ENCODE measurements at places on chromosomes 7 and 10.
A peak's percentile ranks its signal among the peaks of the same experiment; 100 is the strongest.

DNA sequence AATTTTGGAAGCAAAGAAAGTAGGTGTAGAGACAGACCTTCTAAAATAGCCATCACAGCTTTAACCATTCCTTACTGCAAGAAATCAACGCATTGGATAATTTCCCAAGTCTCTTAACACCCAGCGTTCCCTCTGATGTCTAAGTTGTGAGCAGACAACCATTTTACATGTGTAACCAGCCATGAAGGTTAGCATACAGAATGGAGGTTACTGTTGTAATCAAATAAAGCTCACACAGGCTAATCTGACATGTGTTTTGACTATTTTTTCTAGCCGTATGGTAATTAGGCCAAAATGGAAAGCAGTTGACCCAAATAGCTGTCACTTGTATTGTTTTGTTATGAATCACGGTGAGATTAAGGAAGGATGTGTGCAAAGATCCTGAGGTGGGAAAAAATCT lies 336.4 kb downstream of the RNLS start:
- DNase-seq: no peak

DNA sequence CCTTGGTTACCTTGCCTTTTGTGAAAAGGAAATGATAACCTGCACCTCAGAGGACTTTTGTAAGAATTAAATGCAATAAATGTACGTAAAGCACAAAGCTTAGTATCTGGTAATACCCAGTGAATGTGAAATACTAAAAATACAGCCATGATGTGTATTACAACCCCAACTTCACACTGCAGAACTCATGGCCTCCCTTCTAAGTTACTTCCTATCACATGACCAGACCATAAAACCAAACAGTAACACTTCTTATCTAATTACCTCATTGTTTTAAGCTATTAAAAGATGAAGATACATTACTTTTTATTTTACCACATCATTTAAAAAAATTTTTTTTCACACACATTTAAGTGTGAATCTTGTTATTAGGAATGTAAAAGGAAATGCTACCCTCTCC lies 29.0 kb downstream of the VPS41 start:
- DNase-seq: no peak

GRCh38 chr7:133070562-133070961 lies 11.3 kb downstream of the CHCHD3 start:
- no peak for DNase-seq

DNA sequence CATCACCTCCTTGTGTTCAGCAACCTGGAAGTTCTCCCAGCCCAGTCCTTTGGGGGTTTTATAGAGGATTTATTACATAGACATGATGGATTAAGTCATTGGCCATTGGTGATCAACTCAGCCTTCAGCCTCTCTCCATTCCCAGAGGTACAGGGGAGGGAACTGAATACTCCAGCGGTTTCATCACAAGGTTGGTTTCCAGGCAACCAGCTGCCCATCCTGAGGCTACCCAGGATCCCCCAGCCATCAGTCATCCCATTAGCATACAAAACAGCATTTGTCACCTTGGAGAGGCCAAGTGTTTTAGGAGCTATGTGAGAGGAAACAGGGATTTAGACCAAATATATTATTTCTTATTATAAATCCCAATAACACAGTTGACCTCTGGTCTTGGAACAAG lies 584.8 kb upstream of the NRP1 start:
- DNase-seq: no peak

- no peak for DNase-seq
Observed at GRCh38 chr10:76416642-76417041, 985.2 kb downstream of the LRMDA start.

- DNase-seq: no peak
Observed at GRCh38 chr10:49698679-49699078, 19.2 kb downstream of the C10orf53 start.

DNA sequence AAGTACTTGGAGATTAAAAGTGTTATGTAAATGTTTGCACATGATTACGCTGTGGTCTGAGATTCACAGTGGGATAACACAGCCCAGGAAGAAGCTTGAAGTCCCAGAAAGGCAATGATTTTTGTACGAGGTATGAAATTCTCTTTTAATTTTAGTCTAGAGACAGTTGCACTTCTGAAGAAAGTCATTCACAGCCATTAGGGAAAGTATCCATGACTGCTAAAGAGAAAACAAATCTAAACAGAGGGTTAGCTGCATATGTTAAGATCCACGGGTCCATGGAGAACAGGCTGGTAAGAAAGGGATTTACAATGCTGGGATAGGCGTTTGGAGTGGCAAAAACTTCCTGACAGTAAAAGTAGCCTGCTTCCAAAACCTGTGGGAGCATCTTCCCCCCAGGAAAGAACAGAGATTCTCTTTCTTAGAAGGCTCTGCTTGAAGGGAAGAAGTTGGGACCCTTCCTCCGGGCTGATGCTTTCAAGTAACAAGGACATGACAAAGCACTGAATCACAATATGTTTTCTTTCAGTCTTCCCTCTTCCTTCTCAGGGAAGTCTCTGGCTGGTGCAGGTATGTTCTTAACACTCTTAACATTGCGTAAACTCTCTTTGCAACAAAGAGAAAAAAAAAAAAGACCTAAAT lies 220.8 kb upstream of the CELF2 start:
- no peak for DNase-seq

DNA sequence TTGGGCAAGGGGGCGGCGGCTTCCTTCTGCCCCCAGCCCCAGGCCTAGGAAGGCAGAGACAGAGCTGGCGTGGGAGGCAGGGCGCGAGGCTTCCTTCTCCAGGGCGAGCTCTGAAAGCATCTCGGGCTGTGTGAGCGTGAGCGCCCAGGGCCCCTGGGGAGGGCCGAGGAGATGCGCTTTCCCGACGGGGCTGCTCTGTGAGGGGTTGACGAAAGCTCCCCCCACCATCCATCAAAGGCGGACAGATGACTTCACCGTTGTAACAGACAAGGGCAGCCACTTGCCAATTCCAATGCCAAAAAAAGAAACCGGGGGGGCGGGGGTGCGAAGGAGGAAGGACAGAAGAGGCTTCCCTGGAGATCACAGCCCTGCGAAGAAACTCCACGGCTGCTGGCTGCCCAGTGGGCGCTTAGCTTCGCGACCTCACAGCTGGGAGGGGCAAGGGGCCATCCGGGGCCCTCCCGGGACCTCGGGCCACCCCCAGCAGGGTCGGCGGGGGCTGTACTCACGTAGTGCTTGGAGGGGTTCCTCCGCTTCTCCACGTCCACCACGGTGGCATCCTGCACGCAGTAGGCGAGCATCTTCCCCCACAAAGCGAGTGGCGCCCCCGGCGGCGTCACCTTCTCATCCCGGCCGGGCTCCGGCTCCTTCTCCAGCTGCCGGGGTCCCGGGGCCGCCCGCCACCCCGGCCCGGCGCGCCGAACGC lies 537 bp downstream of the SH3PXD2A start:
- DNase-seq: no peak

DNA sequence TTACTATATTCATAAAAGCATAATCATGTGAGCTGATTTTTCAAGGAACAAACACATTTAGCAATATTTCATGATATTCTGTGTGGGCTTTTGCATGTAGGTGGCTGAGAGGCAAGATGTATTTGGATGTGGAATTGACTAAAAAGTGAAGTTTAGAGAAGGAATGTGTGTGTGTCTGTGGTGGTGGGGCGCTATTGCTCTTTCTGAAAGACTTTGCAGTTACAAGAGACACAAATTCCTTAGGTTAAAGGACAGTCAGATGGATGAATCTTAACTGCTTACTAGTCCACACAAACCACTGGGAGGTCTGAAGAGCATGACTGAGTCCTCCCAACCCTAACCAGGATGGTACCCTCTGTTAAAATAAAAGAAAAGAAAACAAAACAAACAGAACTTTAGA lies 200.1 kb downstream of the SDHAF3 start:
- no peak for DNase-seq

- DNase-seq: peak; percentile 15
Observed at GRCh38 chr7:44288381-44288685, 37.1 kb downstream of the CAMK2B start.

GRCh38 chr10:75403939-75404814 lies 2.6 kb upstream of the ZNF503 start:
- no peak for DNase-seq

GRCh38 chr10:7038416-7038815 lies 372.4 kb downstream of the SFMBT2 start:
- no peak for DNase-seq

DNA sequence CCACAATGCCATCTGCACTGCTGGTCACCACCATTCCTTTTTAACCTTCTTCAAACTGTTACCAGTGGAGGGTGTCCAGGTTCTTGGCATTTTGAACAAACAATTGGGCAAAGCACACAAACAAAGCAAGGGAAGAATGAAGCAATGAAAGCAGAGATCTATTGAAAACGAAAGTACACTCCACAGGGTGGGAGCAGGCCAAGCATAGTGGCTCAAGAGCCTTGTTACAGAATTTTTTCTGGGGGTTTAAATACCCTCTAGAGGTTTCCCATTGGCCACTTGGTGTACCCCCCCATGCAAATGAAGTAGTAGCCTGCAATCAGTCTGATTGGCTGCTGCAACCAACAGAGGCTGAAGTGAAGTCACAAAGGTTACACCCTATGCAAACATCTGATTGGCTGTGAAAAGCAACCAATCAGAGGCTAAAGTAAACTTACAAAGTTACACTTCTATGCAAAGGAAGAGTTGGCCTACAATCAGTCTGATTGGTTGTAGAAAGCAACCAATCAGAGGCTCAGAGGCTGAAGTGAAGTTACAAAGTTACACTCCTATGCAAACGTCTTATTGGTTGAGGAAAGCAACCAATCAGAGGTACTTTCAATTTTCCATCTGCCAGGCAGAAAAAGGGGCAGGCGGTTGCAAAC lies 103.2 kb upstream of the WAC start:
- no peak for DNase-seq

- no peak for DNase-seq
Observed at GRCh38 chr10:14355750-14356149, 25.0 kb upstream of the FRMD4A start.

DNA sequence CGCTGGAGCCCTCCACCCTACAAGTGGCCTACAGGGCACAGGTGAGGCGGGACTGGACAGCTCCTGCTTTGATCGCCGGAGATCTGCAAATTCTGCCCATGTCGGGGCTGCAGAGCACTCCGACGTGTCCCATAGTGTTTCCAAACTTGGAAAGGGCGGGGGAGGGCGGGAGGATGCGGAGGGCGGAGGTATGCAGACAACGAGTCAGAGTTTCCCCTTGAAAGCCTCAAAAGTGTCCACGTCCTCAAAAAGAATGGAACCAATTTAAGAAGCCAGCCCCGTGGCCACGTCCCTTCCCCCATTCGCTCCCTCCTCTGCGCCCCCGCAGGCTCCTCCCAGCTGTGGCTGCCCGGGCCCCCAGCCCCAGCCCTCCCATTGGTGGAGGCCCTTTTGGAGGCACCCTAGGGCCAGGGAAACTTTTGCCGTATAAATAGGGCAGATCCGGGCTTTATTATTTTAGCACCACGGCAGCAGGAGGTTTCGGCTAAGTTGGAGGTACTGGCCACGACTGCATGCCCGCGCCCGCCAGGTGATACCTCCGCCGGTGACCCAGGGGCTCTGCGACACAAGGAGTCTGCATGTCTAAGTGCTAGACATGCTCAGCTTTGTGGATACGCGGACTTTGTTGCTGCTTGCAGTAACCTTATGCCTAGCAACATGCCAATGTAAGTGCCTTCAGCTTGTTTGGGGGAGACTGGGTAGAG lies at the start of gene COL1A2:
TSS of gene COL1A2 (plus strand) at position 459 of the 704 bp plus-strand sequence. CDS start at position 596, 137 bp downstream.
- no peak for DNase-seq

- DNase-seq: no peak
Observed at GRCh38 chr7:51026341-51026740, 243.6 kb upstream of the GRB10 start.

DNA sequence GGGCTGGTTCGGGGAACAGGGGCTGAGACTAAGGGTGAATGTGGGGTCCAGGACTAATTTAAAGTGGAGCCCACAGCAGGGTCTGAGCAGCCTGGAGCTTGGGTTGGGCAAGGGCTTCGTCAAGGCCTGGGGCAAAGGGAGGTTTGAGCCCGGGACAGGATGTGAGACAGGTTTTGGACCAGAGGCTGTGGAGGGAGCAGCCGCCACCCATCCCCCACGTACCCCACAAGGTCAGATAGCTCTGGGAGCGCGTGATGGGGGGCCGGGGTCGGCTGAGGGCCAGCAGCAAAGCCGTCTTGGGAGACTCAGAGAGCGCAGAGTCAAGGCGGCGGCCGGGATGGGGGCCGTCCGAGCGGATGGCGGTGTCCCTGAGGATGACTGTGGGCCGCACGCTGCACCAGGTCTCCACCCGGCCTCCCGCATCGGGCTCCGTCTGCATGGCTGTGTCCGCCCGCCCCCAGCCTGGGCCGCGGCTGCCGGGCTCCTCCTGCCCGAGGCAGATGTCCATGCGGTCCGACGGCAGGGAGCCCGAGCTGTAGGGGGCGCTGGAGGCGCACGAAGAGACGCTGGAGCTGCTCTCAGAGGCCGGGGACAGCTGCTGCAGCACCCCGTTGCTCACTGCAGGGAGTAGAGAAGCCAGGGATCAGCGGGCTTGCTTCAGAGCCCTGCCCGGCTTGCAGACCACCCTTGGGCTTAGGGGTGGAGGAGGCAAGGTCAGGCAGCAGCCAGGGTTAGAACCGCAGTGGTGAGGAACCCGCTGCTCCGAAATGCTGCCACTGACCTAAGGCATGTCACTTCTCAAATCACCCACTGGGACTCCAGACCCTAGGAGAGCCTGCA lies 12.1 kb downstream of the PDZD7 start:
- peak; percentile 66 for DNase-seq

DNA sequence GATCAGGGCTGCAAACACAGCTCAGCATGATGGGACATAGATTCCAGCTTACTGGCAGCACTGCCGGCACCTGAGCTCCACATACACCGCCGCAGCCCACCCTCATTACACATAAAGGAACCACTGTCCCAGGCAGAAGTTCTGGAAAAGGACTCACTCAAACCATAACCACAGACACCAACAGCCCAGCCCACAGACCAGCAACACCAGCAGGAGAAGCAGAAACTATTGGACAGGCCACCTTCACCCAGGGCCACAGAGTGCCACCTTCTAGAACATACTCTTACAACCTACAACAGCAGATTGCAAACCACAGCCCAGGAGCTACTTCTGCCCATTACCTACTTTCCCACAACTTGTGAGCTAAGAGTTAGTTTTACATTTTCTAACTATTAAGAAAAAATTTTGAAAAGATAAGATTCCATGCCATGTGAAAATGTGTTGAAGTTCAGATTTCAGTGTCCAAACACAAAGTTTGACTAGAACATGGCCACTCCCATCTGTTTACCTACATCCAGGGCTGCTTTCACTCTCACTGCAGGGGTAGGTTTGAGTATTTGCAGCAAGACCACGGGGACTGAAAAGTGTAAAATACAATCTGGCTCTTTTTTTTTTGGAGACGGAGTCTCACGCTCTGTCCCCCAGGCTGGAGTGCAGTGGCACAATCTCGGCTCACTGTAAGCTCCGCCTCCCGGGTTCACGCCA lies 153.0 kb downstream of the TNS3 start:
- DNase-seq: no peak

DNA sequence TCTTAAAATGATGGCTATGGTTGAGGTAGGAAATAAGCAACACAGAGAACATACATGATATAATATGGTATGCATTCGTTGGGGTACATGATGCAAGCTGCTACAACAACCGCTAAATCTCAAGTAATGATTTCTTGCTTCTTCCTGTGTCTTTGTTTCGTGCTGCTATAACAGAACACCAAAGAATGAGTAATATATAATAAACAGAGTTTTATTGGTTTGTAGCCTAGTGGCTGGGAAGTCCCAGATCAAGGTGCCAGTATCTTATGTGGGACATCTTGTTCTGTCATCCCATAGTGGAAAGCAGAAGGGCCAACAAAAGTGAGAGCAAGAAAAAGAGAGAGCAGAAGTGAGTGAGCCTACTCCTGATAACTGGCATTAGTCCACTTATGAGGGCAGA lies 689.7 kb downstream of the SUGCT start:
- DNase-seq: no peak
